ENCODE measurements at places on chromosomes 11 and 22. TPM values are rescaled to one million over a fixed set of nuclear protein-coding genes. Genes with fewer than 3 reads are reported as not detected.

NKAPD1 gene
- 10.2 TPM for total RNA-seq

IL10RA gene
- 72.6 TPM for total RNA-seq

DNA sequence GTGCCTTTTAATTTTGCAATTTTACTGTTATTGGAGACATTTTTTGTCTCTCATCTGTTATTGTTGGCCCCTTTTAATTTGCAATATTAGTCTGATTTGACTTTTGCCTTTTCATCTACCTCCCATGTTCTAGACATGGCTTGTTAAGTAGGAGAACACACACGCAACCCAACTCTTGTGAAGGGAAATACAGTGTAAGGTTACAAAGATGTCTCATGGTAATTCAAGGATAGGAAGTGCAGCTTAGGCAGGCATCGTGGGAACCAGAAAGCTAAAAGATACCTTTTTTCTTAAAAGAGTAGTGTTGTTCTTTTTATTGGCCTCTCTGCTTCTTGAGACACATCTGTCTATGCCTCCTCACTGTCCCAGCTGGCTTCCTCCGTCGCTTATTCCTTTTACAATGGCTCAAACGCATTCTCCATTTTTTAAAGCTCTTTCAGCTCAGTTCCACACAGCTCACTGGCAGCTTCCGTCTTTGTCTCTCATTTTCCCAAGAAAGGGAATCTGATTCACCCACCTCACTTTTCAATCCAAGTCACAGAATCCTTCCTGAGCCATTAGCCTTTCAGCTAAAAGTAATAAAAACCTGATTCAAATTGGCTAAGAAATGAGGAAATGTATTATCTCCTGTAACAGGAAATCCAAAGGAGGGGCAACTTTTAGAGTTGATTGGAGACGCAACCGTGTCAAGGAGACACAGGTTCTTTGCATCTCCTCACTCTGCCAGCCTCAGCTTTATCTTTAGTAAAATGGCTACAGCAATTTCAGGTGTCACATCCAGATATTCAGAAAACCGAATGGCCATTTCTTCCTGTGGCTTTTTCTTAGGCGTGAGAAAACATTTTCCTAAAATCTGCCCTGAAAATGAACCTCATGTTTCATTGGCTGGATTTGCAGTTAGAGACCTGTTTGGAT, 57.2 kb downstream of the SIK2 start:
- no peak for DNase-seq

OR56A1 gene
- not detected for total RNA-seq

- no peak for DNase-seq
These were observed 42.5 kb downstream of the DGCR2 start for GRCh38 chr22:19079691-19080090.

GRCh38 chr11:109939166-109939810, 153.9 kb upstream of the ZC3H12C start:
- no peak for DNase-seq

AGBL2 gene
- total RNA-seq: 0.95 TPM

GRCh38 chr11:133938166-133938565, 18.6 kb downstream of the IGSF9B start:
- no peak for DNase-seq

DNA sequence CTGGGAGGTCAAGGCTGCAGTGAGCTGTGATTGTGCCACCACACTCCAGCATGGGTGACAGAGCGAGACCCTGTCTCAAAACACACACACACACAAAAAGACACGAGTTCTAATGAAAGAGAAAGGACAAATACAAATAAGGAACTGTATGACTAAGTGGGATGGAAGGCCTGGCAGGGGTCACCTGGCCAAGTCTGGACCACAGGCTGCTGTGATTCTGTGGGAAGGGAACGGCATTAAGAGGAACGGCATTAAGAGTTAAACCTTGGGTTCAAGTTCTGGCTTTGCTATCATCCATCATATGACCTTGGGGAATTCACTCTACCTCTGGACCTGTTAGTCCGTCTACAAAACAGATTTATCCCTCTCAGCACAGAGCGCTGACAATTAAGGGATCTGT, 47.7 kb downstream of the LRFN4 start:
- DNase-seq: no peak

DNA sequence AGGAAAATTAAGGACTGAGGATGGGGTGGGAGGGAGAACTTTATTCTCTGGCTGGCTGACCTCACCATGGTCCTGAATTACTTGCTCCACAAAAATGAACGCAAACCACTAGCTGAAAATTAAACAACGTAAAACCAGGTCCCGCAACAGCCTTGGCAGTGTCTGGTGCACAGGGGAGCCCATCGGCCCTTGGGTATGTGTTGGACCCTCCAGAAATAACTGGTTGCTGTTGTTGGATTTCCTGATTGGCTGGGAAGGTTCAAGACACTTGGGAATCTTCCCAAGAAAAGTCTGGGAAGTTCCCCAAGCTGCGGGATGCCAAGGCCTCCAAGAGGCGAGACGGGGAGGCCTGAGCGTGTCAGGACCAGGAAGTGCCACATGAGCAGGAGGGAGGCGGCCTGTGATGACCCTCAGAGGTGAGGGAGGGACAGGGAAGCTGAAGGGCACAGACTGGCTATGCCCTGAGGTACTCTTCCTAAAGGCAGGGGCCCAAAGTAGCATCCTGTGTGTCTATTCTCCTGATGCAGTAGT, 10.4 kb upstream of the RASL10A start:
- DNase-seq: no peak

DNA sequence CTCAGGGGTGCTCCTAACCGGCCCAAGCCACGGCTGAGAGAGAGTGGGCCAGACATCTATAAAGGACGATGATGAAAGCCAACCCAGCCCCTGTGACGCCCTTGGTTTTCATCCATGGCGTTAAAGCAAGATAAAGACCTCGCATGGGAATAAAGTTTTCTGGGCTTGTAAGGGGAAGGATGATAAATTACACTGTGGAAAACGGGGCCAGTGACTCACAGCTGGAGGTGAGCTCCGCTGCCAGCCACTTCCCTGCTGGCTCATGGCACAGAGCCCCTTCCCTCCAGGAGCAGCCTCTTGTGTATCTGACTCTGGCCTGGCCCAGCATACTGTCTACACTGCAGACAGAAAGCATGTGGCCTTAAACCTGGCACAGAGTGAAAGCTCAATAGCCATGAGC, 503.2 kb upstream of the B3GAT1 start:
- DNase-seq: peak; percentile 43

DNA sequence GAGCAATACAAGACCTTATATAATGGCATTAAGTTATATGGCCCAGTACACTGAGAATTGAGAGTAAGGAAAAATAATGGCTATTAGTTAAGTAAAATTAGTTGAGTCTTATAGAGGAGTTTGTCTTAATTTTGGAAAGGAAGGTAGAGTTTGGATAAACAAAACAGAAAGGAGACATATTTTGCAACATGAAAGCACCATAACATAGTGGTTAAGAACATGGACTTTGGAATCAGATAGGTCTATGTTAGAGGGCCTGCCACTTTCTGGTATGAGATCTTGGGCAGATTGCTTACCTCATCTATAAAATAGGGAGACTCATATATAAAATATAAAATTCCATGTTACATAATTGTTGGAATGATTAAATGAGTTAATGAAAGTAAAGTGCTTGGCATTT, 68.9 kb downstream of the CSTPP1 start:
- DNase-seq: no peak

TSPAN32 gene
- 6.9 TPM for total RNA-seq

Data from thoracic aorta (tissue), 2 donors.